ENCODE measurements at places on chromosomes 2 and 18.

GRCh38 chr2:86393521-86394491 is 47.4 kb upstream of the KDM3A start:
- no peak for DNase-seq

DNA sequence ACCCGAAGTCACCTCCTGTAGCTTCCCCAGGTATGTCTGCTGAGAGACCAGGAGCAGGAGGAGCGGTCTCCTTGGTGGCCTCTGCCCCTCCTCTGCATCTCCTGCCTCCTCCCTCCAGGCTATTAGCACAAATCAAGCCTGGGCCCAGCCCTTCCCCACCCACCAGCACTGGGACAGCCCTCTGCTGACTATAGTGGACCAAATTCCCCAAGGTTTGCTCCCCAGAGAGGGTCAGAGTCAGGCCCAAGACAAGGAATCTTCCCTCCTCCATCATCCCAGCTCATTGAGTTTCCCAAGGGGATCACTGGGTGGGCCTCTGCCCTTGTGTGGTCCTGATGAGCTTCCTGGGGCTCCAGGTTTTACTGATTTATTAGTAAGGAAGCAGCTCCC is 62.1 kb downstream of the EMILIN2 start:
- DNase-seq, result no peak

DNA sequence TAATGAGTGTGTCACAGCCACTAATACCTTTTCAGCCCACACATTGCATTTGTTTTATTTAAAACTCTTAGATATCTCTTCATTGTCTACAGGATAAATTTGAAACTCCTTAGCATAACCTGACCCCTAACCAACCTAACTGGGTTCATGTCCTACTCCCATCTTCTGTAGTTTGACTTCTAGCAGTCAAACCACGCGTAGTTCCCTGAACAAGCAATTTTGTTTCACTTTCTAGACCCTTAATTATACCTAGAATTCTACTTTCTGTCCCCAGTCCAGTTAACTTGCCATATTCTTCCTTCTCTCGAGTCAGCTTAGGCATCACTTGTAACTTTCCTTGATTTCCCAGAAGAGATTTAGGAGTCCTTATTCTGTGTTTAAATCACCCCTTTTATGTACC is 55.1 kb downstream of the RBBP8 start:
- no peak for DNase-seq

DNA sequence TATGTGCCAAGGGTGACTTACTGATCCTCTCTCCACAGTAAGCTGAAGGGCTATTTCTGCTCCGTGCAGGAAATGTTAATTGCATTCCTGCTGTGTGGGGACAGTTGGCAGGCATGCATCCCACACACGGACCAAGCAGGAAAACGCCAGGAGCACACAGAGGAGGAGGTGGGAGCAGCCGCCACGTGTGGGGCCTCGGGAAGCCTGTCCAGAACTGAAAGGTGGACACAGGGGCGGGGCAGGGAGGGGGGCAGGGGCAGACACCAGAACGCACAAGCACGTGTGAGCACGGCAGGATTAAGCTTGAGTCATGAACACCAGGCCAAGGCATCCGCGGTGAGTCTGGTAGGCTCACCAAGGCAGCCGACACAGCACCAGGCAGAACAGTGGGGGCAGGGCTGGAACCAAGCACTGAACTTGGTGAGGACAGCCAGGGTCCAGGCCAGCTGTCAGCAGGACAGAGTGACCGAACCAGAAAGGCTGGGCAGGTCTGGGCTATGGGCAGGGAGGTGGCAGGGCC is 177.1 kb downstream of the EIPR1 start:
- no peak for DNase-seq

- no peak for DNase-seq
Measured at GRCh38 chr2:234191819-234192407, 141.4 kb downstream of the SPP2 start.

DNA sequence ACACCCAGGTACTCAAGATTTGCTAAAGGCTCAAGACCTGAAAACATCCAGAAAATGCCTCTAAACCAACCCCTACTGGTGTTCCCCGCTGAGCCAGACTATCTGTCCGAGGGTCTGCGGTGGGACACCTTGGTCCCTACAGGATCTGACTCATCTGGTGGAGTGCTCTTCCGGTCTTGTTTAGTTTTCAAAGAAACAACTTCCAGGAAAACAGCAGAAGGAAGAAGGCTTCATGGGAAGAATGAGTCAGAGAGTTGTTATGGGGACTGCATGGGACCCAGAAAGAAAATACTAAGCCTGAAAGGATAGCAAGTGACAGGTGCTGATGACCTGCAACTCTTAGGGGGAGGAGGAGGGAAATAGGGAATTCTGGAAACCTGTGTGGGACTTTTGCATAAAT is 41.3 kb downstream of the ZFP36L2 start:
- no peak for DNase-seq

- DNase-seq, result no peak
Measured at GRCh38 chr18:74204526-74205152, 56.3 kb downstream of the TIMM21 start.

- DNase-seq, result no peak
Measured at GRCh38 chr2:8977758-8978157, 25.7 kb downstream of the MBOAT2 start.

- DNase-seq, result no peak
Measured at GRCh38 chr2:241271706-241272302, 43.7 kb downstream of the HDLBP start.

- no peak for DNase-seq
Measured at GRCh38 chr2:214946949-214947348, 137.5 kb upstream of the BARD1 start.

GRCh38 chr18:46920653-46921052 is 3.3 kb downstream of the KATNAL2 start:
- no peak for DNase-seq

- DNase-seq, result no peak
Measured at GRCh38 chr2:39623917-39624316, 41.8 kb upstream of the TMEM178A start.

- no peak for DNase-seq
Measured at GRCh38 chr2:32833709-32834108, 113.0 kb upstream of the LTBP1 start.

All from activated naive CD8-positive, alpha-beta T cell treated with anti-CD3 and anti-CD28 coated beads, Interleukin-2, amount 50 U/mL, for 16 hours (primary cell).